ENCODE measurements at places on chromosomes 4 and X. TPM values are rescaled to one million over a fixed set of nuclear protein-coding genes. Genes with fewer than 3 reads are reported as not detected.

The CFP gene
- total RNA-seq = 4.4 TPM

The IL2 gene
- 976 TPM for total RNA-seq

The GABRQ gene
- not detected for total RNA-seq

The GASK1B gene
- not detected for total RNA-seq

The RHOXF1 gene
- not detected for total RNA-seq

The SLC2A9 gene
- total RNA-seq = 1.6 TPM

The XAGE2 gene
- not detected for total RNA-seq

The GUCY1A1 gene
- not detected for total RNA-seq

The NMU gene
- total RNA-seq = not detected

The SMC1A gene
- total RNA-seq = 144 TPM

The P2RY4 gene
- 0.21 TPM for total RNA-seq

The DGAT2L6 gene
- total RNA-seq = not detected

The ASB12 gene
- total RNA-seq = not detected

The CTAG2 gene
- not detected for total RNA-seq

The XAGE3 gene
- not detected for total RNA-seq

The CCDC149 gene
- total RNA-seq = not detected

The BMP2K gene
- 17.3 TPM for total RNA-seq

The NPY1R gene
- not detected for total RNA-seq

The SPANXA2 gene
- total RNA-seq = not detected

The CT45A3 gene
- not detected for total RNA-seq

The XAGE5 gene
- total RNA-seq = not detected

The TLR8 gene
- total RNA-seq = not detected

The OGT gene
- 284 TPM for total RNA-seq

The TEX13D gene
- total RNA-seq = not detected

The S100P gene
- 2.1 TPM for total RNA-seq
